Parietal lobe (tissue), 2 donors: ENCODE measurements at places on chromosomes 4 and X. TPM values are rescaled to one million over a fixed set of nuclear protein-coding genes. Genes with fewer than 3 reads are reported as not detected.

PPP4R3C gene
- total RNA-seq = not detected

TRPC5OS gene
- total RNA-seq = not detected

PCDH18 gene
- 17.8 TPM for total RNA-seq

FGG gene
- total RNA-seq = 0.63 TPM

CENPE gene
- 9.7 TPM for total RNA-seq

PHEX gene
- total RNA-seq = 3.1 TPM

SOWAHB gene
- 3.4 TPM for total RNA-seq

OTC gene
- total RNA-seq = not detected

NPFFR2 gene
- not detected for total RNA-seq

KLHL2 gene
- 62.3 TPM for total RNA-seq

UGT2B11 gene
- total RNA-seq = not detected

NUDT10 gene
- 36.3 TPM for total RNA-seq

S100P gene
- total RNA-seq = 0.31 TPM

WNK3 gene
- 61.3 TPM for total RNA-seq

AMBN gene
- 0.94 TPM for total RNA-seq

XAGE1A gene
- total RNA-seq = not detected

VCX2 gene
- not detected for total RNA-seq

GLRA2 gene
- 86.1 TPM for total RNA-seq

HDX gene
- total RNA-seq = 28.5 TPM

SLC9B1 gene
- total RNA-seq = 6.9 TPM

CFP gene
- 1.3 TPM for total RNA-seq

ITIH6 gene
- total RNA-seq = not detected

CD40LG gene
- total RNA-seq = not detected

TRIML2 gene
- not detected for total RNA-seq

SERPINA7 gene
- not detected for total RNA-seq

ANAPC10 gene
- total RNA-seq = 68.9 TPM

ACE2 gene
- not detected for total RNA-seq

SHROOM3 gene
- 32.9 TPM for total RNA-seq

SLC6A14 gene
- total RNA-seq = not detected
